ENCODE measurements at places on chromosomes 3 and 15.

GRCh38 chr3:16059711-16060357, 114.6 kb upstream of the GALNT15 start:
- DNase-seq: peak; percentile 41

- DNase-seq: peak; percentile 93
Measured at GRCh38 chr3:141336672-141337522, 31.4 kb upstream of the ZBTB38 start.

- DNase-seq: peak; percentile 50
Measured at GRCh38 chr3:33437556-33438283, 2.5 kb downstream of the UBP1 start.

DNA sequence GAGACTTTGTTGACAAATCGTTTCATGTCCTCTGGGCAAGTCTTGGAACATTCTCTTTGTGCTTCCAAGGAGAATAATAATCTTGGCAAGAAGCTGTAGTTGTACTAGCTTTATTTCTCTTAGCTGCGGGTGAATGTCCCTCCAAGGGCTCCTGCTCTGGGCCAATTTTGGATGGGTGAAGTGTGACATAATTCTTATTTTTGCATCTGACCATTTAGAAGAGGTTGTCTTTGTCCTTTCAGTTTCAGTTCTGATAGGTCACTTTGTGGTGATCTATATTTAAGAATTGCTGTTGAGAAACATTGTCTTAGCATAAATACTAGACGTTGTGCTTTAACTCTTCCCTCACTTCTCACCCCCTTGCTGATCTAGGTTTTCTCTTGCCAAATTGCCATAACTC, 164.8 kb upstream of the RORA start:
- no peak for DNase-seq

DNA sequence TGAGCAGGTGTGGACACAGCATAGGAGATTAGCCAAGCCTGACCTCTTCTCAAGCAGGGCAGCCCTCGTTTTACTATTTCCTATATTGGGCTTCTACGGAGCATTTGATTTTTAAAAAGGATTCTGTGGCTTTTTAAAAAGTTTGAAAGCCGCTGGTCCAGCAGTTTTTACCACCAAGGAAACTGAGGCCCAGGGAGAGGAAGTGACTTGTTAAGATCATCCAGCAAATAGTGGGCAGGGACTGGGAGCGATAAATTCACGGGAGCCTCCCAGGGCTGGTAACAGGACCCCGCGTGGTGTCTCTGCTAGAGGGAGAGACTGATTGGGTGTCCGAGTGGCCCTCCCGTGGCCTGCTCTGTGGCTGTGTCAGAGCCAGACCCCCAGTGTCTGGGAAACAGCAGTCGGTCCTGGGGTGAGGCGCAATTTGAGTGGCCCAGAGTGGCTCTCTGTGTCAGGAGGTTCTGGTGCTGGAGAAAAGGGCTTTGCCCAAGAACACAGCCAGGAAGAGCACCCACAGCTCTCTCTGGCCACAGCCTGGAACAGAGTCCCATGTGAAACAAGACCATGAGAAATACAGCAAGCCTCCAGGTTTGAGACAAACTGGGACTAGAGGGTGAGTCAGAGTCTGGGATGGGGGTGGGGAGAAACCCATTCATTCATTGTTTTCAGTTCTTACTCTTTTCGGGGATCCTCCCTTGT, 4.2 kb downstream of the FURIN start:
- peak; percentile 82 for DNase-seq

GRCh38 chr15:75307778-75308390, 25.2 kb downstream of the GOLGA6D start:
- DNase-seq: peak; percentile 54

- peak; percentile 80 for DNase-seq
Measured at GRCh38 chr3:122101646-122102045, 46.5 kb downstream of the CD86 start.

GRCh38 chr3:137761099-137761562, 3.0 kb upstream of the SOX14 start:
- no peak for DNase-seq

GRCh38 chr3:95097493-95097892, 1034.6 kb downstream of the NSUN3 start:
- no peak for DNase-seq

GRCh38 chr3:16140894-16141285, 33.6 kb upstream of the GALNT15 start:
- no peak for DNase-seq

DNA sequence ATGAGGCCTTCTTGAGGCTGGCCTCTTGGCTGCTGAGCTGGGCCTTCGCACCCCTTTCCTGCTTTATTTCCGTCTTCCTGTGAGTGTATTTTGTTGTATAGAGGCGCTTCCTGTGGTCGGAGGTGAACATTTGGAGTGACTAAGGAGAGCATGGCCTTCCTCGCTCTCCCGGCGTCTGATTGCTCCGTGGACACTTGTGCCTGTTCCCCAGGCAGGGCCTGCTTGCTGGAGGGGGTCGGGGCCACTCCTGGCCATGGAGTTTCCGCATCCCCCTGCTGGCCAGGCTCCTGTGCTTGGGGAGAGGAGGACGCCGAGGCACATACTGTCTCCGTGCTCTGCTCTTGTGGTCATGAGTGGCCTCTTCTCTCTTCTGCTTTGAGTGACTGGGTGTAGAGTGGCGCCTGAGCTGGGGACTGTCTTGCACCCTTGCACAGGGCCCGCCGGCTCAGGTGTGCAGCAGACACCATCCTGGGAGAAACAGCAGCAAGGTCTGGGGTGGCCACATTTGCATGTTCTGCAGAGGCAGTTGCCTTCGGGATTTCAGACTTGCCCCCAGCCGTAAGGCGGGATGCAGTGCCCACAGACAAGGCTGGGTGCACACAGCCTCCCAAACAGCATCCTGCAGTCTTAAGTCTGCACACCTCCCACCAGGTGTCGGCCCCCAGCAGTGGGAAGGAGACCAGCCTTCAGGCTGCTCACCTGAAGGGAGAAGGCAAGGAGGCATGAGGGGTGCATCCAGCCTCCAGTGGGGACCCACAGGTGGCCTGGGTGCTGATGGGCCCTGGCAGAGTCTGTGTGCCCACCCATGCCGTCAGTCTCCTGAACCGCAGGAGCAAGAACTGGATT, 16.4 kb downstream of the KLF13 start:
- no peak for DNase-seq

- peak; percentile 32 for DNase-seq
Measured at GRCh38 chr15:99443768-99444446, 121.9 kb upstream of the MEF2A start.

DNA sequence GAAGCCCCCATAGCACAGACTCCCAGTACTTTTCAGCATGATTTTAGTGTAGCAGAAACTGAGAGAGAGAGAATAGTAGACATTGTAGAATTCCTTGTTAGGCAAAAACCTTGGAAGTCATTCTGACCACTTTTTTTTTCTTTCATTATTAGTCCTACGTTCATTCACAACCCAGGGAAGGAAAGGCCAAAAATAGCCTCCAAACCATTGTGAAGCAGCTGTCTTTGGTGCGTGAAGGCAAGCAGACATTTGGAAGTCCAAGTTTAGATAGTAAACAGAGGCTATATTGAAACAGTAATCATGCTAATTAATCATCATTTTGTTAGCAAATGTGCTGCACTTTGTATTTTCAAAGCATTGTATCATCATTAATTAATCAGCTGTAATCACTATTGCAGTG, 34.5 kb downstream of the CCDC54 start:
- DNase-seq: no peak

- peak; percentile 70 for DNase-seq
Measured at GRCh38 chr3:112111785-112112402, 21.2 kb downstream of the GCSAM start.

GRCh38 chr3:133832802-133833144, 27.2 kb downstream of the SRPRB start:
- no peak for DNase-seq

DNA sequence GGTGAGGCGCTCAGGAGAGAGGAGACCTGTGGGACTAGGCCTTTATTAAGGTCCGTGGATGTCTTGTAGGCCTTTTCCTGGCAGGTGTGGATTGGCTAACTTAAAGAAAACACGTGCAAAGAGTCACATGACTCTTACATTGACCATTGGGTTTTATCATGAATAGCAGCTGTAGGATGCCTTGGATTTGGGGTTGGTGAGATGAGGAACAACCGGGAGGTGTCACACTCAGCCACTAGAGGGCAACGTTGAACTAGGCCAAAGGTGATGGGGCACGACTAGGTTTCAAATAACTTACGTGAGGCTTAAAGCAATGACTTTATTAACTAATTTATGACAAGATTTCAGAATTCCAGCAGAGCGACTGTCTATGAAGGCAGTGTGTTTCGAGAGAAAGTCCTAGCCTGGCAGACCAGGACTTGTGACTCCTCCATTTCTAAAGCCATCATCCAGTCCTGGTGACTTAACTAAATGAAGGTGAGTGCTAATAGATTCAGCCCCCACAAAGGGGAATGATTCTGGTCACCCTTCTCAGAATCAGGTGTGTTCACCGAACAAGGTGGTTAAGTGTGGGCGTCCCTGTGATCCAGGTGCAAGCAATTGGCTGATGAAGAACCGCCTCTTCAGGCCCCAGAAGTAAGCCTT, 345.6 kb downstream of the MCTP2 start:
- DNase-seq: peak; percentile 36

DNA sequence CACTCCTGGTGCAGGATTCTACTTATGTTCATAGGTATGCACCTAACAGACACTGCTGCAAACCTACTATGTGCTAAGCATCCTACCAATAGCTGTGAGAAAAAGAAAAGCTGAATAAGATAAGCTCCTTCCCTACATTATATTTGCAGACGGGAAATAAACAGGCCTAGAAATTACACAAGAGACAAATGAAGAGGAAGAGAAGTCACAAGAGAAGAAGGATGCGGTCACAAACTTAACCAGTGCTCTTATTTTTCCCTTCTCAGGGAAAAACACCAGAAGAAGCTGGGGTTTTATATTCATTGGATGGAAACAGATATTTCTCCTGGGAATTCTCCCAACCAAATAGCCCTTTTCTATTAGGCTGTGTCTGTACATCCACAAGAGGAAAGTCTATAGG, 109.7 kb upstream of the TRIM42 start:
- no peak for DNase-seq

GRCh38 chr3:90011131-90011530, 903.7 kb downstream of the EPHA3 start:
- DNase-seq: no peak
